HCT116 (cell line): ENCODE measurements at places on chromosomes 5 and 9.

DNA sequence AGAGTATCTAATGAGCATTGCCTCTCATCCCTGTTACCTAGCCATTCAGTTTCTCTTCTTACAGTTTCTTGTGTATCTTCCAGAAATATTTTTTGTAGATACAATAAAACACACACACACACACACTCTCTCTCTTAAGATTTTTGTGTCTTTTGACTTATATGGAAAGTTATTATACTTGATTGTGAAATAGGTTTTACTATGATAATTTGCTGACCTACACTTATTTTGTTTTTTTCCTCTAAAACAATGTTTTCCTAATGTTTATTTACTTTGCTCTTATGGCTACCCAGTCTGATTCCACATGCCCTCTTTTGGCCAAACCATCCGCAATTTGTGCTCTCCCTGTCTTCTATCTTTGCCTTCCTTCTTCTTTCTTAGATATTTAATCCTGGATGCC lies 25.3 kb downstream of the LRRTM2 start:
- no peak for DNase-seq

DNA sequence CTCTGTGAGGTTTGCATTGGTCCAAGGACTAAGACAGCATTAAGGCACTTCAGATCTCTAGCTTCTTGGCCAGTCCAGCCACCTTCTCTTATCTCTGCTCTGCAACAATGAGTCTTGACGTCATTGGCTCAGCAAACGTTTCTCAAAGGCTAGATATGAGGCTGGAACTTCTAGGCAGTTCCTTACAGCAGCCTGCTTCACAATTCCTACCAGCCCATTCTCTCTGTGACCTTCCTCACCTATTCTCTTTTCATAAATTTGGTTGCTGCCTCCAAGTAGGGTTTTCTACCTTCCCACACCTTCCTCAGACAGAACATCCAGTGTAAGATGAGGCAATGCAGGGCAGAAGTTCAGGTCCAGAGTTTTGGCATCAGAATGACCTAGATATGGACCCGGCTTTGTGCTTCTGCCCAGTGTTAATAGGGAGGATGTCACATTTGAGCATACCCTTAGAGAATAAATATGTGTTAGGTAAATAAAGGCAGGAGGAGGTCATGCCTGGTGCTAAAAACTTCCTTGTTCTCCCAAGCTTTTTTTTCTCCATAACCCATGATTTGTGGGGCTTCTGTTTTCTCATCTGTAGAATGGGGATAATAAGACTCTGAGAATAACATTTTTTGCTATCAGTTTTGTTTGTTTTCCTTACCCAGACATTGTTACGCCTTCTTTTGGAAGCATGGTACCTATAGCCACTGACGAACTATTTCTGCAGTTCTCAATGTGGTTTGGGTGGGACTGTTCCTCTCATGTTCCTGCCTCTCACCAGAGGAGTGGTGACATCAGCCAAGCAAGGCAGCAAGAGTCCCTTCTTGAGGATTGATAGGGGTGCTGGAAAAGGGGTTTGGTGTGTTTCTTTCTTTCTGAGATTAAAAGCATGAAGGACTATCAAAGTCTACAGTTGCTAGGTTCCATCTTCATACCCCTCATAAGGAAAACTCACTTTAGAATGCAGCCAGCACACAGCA lies 220.6 kb upstream of the TRIM32 start:
- DNase-seq, result no peak

DNA sequence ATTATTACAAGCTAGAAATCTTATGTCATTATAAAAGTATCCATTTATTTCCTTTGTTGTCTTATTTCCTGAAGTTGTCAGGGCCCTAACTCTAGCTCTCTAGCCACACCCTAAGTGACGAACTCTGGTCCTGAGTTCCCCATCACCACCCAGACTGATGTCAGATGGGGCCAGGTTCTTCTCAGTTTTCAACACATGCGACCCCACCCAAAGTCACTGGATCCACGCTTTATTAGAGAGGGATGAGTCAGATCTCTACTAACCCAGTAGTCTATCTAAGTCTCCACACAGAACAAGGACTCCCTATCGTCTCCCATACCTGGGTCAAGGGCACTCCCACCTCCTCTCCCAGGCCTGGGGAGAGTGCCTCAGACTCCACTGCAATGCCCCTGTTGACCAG lies 6.8 kb upstream of the FEM1C start:
- DNase-seq, result no peak

DNA sequence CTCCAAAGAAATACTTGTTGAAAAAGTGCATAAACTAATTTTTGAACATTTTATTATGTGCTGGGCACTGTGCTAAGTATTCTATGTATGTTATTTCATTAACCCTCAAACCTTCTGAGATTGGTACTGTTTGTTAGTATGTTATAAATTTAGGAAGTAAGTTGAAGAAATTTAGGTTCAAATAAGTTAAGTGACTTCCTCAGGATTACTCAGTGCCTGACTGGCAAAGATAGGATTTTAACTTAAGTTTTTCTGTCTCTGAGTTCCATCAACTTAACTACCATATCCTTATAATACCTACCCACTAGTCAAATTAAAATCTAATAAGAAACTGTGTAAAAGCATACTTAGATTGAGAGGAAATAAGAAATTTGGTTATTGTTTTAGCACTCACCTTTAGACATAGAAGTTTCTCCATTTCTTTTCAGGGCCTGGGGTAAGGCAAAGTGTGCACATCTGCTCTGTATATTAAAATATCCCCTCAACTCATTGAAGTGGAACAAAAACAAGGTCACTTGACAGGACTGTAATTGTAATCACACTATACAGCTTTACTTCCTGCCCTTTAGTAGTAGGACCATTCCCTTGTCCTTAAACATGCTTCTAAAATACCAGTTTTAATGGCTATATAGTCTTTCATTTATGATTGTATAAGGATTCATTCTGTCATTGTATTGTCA lies 15.2 kb downstream of the TGFBR1 start:
- no peak for DNase-seq

DNA sequence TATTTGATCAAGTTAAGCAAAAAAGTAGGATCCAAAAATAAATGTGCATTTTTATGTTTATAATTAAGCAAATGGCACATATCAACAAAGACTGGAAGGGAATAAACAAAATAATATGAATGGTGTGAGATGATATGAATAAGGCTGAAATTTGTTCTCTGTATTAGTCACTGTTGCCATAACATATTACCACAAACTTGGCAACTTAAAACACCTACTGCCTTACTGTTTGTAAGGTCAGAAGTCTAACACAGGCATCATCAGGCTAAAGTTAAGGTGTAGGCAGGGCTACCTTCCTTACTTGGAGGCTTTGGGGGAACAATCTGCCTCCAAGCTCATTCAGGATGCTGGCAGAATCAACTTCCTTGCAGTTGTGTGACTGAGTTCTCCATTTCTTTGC lies 19.3 kb downstream of the PGGT1B start:
- DNase-seq, result no peak
